ENCODE measurements at places on chromosomes 2 and 18. TPM values are rescaled to one million over a fixed set of nuclear protein-coding genes. Genes with fewer than 3 reads are reported as not detected.

The SAG gene
- not detected for total RNA-seq

The MC4R gene
- total RNA-seq: not detected

The LPIN1 gene
- 5.6 TPM for total RNA-seq

The KCNK3 gene
- not detected for total RNA-seq

The POTEJ gene
- not detected for total RNA-seq

The B3GNT7 gene
- 3.6 TPM for total RNA-seq

The XIRP2 gene
- total RNA-seq: not detected

The FEV gene
- total RNA-seq: not detected

The TMEM185B gene
- total RNA-seq: 65.3 TPM

The DTNB gene
- 3.6 TPM for total RNA-seq

The TP53I3 gene
- 28.7 TPM for total RNA-seq

The IL36RN gene
- total RNA-seq: 1.4 TPM

The GAD1 gene
- total RNA-seq: 29.8 TPM

The MYO7B gene
- 5.4 TPM for total RNA-seq

The POTEF gene
- total RNA-seq: 0.61 TPM

The PTPRN gene
- total RNA-seq: not detected

The GTF2A1L gene
- total RNA-seq: not detected

The C2orf80 gene
- not detected for total RNA-seq
